ENCODE measurements at places on chromosomes 2 and 18.

- DNase-seq, result no peak
These were observed 469.8 kb upstream of the ACVR2A start for GRCh38 chr2:147375073-147375472.

DNA sequence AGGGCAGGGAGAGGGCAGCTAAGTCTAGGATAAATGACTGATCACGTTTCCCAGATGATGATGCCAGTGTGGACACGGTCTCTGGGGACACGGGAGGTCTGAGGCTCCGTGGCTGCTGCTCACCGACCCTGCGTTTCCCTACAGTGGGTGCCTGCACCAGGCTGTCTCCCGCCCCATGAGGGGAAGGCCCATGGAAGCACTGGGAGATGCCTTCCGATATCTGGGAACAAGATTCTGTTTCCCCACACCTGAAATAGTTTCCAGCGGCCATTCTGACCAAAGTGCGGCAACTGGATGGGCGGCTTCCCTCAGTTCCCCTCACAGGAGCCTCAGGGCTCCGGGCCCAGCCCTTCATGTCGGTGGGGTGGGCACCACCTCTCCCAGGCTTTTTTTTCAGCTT, 83.1 kb downstream of the EDAR start:
- DNase-seq, result no peak

GRCh38 chr2:239265681-239266433, 135.0 kb downstream of the HDAC4 start:
- no peak for DNase-seq

DNA sequence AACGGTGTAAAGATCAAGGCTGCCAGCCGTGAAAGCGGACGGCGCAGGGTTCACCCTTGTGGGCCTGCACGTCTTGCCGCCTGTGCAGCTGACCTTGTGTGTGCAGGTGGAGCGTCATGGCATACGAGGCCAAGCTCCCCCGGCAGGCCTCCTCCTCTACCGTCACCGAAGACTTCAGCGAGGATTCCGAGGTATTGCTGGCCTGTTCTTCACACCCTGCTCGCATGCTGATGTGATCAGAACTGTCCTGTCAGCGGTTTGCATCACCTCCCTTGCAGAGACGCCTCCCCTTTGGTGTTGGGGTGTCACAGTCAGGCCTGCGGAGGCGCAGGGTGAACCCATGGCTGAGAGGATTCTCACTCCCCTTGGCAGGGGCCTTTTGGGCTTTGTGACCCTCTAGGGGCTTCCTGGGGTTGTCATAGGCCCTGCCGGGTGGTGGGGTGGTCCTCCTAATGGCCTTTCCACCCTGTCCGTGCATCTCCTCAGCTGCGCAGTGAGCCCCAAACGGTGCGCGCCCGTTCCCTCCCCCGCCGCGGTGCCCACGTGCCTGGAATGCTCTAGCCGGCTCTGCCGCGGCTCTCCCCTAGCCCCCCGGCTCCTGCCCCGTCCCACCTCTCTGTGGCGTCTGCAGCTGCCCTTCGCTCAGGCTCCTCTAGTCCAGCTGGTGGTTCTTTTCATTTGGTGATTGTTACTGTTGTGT, 92.5 kb downstream of the DGKD start:
- DNase-seq, result no peak

- no peak for DNase-seq
These were observed 312.0 kb downstream of the GPD2 start for GRCh38 chr2:156748221-156748620.

GRCh38 chr2:225120186-225120585, 77.9 kb upstream of the DOCK10 start:
- no peak for DNase-seq

- DNase-seq, result no peak
These were observed 82.5 kb downstream of the MGAT5 start for GRCh38 chr2:134336352-134336751.

DNA sequence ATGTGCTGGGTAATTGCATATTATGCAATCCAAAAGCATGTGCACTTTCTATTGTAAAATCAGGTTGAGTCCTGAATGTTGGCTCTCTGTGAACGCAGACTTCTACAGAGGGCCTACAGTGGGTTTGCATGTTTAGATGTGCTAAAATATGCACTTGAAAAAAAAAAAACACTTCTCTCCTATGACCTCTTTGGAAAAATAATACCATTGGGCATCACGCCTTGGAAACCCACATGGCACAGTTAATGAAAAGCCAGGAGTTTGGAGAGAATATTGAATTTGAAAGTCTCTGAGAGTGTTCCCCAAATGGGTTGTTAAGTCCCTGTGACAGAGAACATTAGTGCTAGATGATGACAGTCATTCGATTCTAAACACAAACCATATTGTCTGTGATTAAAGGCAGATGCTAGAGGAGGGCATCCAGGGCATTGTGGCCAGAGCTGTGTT, 710.4 kb upstream of the PIK3C3 start:
- no peak for DNase-seq

GRCh38 chr2:67955748-67956603, 106.8 kb downstream of the C1D start:
- no peak for DNase-seq

DNA sequence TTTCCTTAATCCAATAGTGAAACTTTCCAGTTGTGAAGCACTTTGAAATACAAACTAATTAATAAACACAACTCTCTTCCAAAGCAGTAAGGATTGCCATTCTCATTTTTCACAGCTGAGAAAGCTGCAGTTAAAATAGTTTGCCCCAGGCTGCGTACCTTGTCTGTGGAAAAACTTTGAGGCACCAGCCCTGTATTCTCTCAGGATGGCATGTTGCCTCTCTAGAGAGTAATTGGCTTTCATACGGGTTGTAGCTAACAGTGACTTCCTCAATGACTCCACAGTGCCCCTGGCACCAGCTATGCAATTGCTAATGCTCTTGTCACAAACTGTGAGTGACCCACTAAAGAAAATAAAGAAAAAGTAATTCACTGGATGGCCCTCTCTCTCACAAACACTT, 345.7 kb downstream of the MTX2 start:
- no peak for DNase-seq
